ENCODE measurements at places on chromosomes 6 and 20. TPM values are rescaled to one million over a fixed set of nuclear protein-coding genes. Genes with fewer than 3 reads are reported as not detected.

Gene DZANK1
- 5.4 TPM for total RNA-seq

Gene COL10A1
- total RNA-seq: 0.82 TPM

Gene POM121L2
- not detected for total RNA-seq

Gene KIAA0408
- total RNA-seq: 5.1 TPM

Gene OR2J3
- total RNA-seq: not detected

Gene PHACTR3
- total RNA-seq: 6.3 TPM

Gene GSS
- 37.7 TPM for total RNA-seq

Gene OOEP
- not detected for total RNA-seq

Gene CCR6
- total RNA-seq: not detected

Gene TPBG
- 32.2 TPM for total RNA-seq

Gene DPM1
- total RNA-seq: 42.2 TPM

Gene MAS1
- total RNA-seq: not detected

Gene ENPP3
- total RNA-seq: 6.5 TPM

Gene PLG
- 4.4 TPM for total RNA-seq

Gene SIRPB2
- total RNA-seq: 5.5 TPM

Gene REM1
- total RNA-seq: 2.8 TPM

Gene CAPN11
- 0.35 TPM for total RNA-seq

Gene HTR1E
- 0.93 TPM for total RNA-seq

Gene MLN
- 0.53 TPM for total RNA-seq

Gene KCNQ5
- 2.0 TPM for total RNA-seq

Gene CLPSL2
- total RNA-seq: not detected

Gene NUP153
- total RNA-seq: 45.7 TPM

Gene SUMO4
- 6.7 TPM for total RNA-seq

Gene FAM162B
- 13.5 TPM for total RNA-seq

Gene TMEM170B
- total RNA-seq: 6.0 TPM

Gene TSHZ2
- 21.8 TPM for total RNA-seq

Gene AVP
- total RNA-seq: not detected

Gene CCN2
- 183 TPM for total RNA-seq

Gene BFSP1
- total RNA-seq: 1.8 TPM

Gene PRICKLE4
- total RNA-seq: 3.2 TPM

Gene ATP6V1G2
- total RNA-seq: 2.2 TPM

Gene PBOV1
- not detected for total RNA-seq

Gene ADGRF4
- total RNA-seq: 0.18 TPM

Gene PNLDC1
- not detected for total RNA-seq

Gene CGA
- 0.35 TPM for total RNA-seq

Gene CLIC5
- 67.4 TPM for total RNA-seq

Gene IPCEF1
- 8.8 TPM for total RNA-seq

Gene CNBD2
- total RNA-seq: 4.0 TPM
